ENCODE measurements at places on chromosomes 3 and 15. TPM values are rescaled to one million over a fixed set of nuclear protein-coding genes. Genes with fewer than 3 reads are reported as not detected.

- H3K27me3 ChIP-seq = no peaks in the 10 kb centered on the region
- H3K4me1 ChIP-seq = no peaks in the 10 kb centered on the region
- H3K36me3 ChIP-seq = no peaks in the 10 kb centered on the region
- no peak overlapping the region for H3K27ac ChIP-seq
- DNase-seq = no peak
Observed at GRCh38 chr3:62587169-62587568, 213.8 kb upstream of the FEZF2 start.

Gene HYAL2
- 51.1 TPM for total RNA-seq

DNA sequence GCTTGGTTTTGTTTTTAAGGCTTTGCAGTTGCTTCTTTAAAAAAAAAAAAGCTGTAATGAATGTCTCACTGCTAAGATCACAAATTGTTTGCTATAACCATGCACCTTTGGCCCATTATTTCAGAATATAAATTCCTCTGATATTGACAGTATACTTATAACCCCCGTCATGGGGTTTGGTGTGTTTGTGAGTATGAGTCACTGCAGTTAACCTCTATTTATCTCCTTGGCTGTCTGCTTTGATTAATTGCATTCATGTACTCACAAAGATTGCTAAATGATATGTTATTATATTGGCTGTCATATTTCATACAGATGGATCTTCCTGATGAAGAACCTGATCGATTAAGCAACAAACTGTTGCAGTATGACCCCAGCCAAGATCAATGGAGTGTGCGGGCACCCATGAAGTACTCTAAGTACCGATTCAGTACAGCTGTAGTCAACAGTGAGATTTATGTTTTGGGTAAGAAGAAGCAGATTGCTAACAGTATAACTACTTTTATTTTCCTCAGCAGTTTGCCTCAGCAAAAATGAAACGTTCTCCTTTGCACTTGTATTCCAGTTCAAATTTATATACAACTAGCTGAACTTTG is 14.9 kb downstream of the KBTBD12 start:
- no peaks in the 10 kb centered on the region for H3K27me3 ChIP-seq
- no peaks in the 10 kb centered on the region for H3K36me3 ChIP-seq
- DNase-seq = no peak
- no peaks in the 10 kb centered on the region for H3K4me1 ChIP-seq
- no peak overlapping the region for H3K27ac ChIP-seq

DNA sequence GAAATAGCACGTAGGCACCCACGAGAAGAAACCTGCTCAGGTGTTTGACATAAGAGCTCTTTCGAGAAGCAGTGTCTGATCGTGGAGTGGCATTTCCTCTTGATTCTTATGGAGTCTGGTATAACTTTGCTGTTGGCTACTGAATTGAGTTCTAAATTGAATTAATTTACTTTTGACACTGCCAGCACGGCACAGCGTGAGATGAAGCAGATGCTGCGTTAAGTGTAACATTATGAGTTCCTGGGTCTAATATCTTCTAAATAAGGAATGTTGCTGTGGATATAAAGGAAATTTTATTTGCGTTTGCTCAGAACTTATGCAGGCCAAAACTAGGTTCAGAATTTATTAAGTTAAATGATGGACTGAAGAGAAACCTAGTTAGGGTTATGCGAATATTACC is 919.9 kb downstream of the TUSC7 start:
- H3K4me3 ChIP-seq = no peak overlapping the region
- H3K36me3 ChIP-seq = no peaks in the 10 kb centered on the region
- H3K4me1 ChIP-seq = no peaks in the 10 kb centered on the region
- H3K27ac ChIP-seq = no peak overlapping the region
- no peak for DNase-seq

GRCh38 chr3:88434001-88434400 is 284.2 kb downstream of the C3orf38 start:
- no peak overlapping the region for H3K4me3 ChIP-seq
- H3K4me1 ChIP-seq = no peaks in the 10 kb centered on the region
- H3K27ac ChIP-seq = no peak overlapping the region
- H3K36me3 ChIP-seq = no peaks in the 10 kb centered on the region
- H3K27me3 ChIP-seq = no peaks in the 10 kb centered on the region

DNA sequence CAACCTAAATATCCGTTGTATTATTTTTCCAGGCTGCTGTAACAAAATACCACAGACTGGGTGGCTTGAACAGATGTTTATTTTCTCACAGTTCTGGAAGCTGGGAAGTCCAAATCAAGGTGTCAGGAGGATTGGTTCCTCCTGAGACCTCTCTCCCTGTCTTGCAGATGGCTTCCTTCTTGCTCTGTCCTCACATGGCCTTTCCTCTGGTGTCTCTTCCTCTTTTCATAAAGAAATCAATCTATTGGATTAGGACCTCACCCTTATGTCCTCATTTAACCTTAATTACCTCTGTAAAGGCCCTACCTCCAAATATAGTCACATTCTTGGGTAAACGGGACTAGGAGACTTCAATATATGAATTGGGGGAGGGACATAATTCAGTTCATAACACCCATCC is 89.2 kb upstream of the PLCL2 start:
- no peak overlapping the region for H3K27ac ChIP-seq
- no peaks in the 10 kb centered on the region for H3K4me1 ChIP-seq
- H3K4me3 ChIP-seq = no peak overlapping the region
- no peak for DNase-seq

- no peak overlapping the region for H3K4me3 ChIP-seq
- H3K27me3 ChIP-seq = no peaks in the 10 kb centered on the region
- H3K27ac ChIP-seq = no peak overlapping the region
- no peak for DNase-seq
- H3K4me1 ChIP-seq = no peaks in the 10 kb centered on the region
Observed at GRCh38 chr3:135970506-135971116, 5.1 kb downstream of the PPP2R3A start.

- H3K4me3 ChIP-seq = no peak overlapping the region
- H3K27ac ChIP-seq = no peak overlapping the region
- peak; percentile 47 for DNase-seq
- H3K4me1 ChIP-seq = no peaks in the 10 kb centered on the region
- no peaks in the 10 kb centered on the region for H3K27me3 ChIP-seq
Observed at GRCh38 chr15:59609730-59610712, 1.6 kb upstream of the GCNT3 start.

Gene ZNF710
- 36.0 TPM for total RNA-seq

GRCh38 chr3:37941608-37942508 is 48.7 kb upstream of the VILL start:
- peaks cover 39% of the 10 kb centered on the region for H3K4me1 ChIP-seq
- H3K4me3 ChIP-seq = no peak overlapping the region
- no peaks in the 10 kb centered on the region for H3K27me3 ChIP-seq
- peak overlapping the region; percentile 60 for H3K27ac ChIP-seq

GRCh38 chr15:61655881-61656280 is 404.4 kb downstream of the VPS13C start:
- DNase-seq = no peak
- no peaks in the 10 kb centered on the region for H3K36me3 ChIP-seq
- H3K27me3 ChIP-seq = no peaks in the 10 kb centered on the region
- no peak overlapping the region for H3K27ac ChIP-seq
- H3K4me3 ChIP-seq = no peak overlapping the region
- no peaks in the 10 kb centered on the region for H3K4me1 ChIP-seq

DNA sequence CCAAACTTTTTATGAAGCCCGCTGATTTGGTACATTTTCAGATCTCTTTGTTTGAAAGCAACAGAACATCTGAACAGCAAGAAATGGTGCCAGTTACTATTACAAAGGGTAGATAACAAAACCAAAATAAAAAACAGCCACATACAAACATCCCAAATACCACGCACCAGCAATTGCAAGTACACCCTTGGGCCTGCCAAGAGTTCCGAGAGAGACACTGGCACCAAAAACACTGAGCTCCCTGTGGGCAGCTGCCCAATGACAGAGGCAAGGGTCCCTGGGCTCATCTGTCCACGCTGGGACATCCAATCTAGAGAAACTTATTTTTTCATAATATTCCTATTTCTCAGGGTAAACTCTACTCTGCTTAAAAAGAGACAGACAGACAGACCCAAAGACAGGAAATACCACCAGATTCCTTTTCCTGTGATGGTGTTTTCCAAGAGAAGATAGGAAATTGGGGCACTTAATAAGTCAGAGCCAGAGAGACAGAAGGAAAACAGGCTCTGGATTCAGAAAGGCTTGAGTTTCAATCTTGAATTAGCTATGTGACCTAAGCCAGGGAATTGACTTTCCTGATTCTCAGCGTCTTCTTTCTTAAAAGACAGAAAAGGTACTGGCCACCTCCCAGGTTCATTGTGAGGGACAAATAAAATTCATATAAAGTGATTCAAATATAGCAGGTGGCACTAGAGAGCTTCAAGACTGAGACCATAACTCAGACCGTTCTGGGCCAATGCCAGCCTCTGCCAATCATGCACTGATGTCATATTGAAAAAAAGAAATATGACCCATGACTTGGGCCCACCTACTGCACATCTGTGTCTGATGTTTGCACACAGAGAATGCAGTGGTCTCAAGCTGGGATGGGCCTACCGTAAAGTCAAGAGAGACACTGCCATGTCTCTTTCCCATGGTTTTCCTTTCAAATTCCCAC is 61.3 kb downstream of the FOXP1 start:
- H3K27ac ChIP-seq = no peak overlapping the region
- H3K4me1 ChIP-seq = no peaks in the 10 kb centered on the region
- H3K4me3 ChIP-seq = no peak overlapping the region
- no peak for DNase-seq
- H3K27me3 ChIP-seq = no peaks in the 10 kb centered on the region
- no peaks in the 10 kb centered on the region for H3K36me3 ChIP-seq

DNA sequence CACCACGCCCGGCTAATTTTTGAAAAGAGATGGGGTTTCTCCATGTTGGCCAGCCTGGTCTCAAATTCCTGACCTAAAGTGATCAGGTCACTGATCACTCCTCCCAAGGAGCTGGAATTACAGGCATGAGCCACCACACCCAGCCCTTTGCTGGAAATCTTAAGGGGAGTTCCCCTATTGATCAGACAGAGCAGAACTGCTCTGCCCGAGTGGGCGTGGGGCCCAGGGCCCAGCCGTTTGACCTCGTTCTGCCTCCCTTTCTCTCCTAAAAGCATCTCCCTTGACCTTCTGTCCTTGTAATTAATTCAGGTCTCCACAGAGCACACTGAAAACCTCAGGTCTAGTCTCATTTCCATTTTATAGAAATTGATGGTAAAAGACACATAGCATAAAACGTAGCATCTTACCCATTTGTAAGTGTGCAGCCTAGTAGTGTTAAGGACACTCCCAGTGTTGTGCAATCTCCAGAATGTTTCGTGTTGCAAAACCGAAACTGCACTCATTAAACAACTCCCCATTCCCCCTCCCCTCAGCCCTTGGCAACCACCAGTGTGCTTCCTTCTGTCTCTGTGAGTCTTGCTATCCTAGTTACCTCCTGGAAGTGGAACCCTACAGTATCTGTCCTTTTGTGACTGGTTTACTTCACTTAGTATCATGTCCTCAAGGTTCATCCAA is 89.3 kb downstream of the SLCO3A1 start:
- no peak overlapping the region for H3K4me3 ChIP-seq
- H3K36me3 ChIP-seq = no peaks in the 10 kb centered on the region
- H3K4me1 ChIP-seq = peaks cover 9% of the 10 kb centered on the region
- H3K27me3 ChIP-seq = no peaks in the 10 kb centered on the region

Gene FGF7
- total RNA-seq = 11.2 TPM

Gene MITF
- 20.1 TPM for total RNA-seq

DNA sequence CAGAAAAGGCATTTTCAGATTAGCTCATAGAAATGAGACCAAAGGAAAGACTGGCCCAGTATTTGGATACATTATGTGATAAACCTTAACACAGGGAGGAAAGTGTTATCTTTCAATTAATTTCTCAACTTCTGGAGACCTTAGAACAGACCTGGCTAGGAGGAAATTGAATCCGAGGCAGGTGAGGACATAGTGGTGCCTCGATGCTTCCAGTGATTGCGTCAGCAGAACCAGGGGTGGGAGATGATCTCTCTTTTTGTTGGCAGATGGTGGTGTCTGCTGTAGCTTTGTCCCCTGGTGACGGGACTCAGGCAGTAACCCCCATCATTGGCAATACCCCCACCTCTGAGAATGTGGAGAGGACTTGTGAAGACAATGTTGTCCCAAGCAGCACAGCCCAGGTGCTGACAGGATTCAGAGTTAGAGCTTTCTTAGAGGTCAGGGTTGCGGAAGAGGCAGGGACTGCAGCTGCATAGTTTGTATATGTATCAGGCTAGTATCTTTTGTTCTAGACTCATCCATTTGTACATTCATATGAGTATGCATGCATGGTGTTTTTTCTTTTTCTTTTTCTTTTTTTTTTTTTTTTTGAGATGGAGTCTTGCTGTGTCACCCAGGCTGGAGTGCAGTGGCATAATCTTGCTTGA is 27.9 kb upstream of the MUC20 start:
- no peaks in the 10 kb centered on the region for H3K27me3 ChIP-seq
- no peaks in the 10 kb centered on the region for H3K36me3 ChIP-seq
- no peak for DNase-seq
- H3K4me1 ChIP-seq = peaks cover 9% of the 10 kb centered on the region

Gene C3orf85
- total RNA-seq = 29.5 TPM

GRCh38 chr15:32718821-32719716 is 1.3 kb downstream of the GREM1 start:
- no peaks in the 10 kb centered on the region for H3K36me3 ChIP-seq
- H3K27me3 ChIP-seq = peaks cover 70% of the 10 kb centered on the region
- H3K27ac ChIP-seq = peak overlapping the region; percentile 57
- H3K4me3 ChIP-seq = peak overlapping the region; percentile 39
- H3K4me1 ChIP-seq = no peaks in the 10 kb centered on the region

DNA sequence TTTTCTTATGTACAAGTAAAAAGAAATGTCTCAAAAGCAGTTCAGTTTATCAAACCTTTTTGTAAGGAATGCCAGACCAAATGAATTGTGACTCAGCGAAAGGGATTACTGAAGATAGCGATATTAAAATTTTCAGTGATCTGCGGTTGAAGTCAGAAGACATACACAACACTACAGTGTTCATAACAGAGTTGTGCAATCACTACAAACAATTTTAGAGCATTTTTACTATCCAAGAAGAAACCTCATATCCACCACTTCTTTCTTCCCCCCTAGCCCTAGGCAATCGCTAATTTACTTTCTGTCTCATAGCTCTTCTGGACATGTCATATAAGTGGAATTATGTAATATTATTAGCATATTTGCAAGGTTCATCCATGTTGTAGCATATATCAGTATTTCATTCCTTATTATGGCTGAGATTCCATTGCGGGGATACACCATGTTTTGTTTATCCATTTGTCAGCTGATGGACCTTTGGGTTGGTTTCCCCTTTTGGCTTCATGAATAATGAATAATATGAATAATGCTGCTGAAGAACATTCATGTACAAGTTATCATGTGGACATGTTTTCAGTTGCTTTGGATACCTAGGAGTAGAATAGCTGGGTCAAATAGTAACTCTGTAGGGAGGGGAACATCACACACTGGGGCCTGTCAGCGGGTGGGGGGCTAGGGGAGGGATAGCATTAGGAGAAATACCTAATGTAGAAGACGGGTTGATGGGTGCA is 23.6 kb upstream of the ALPK3 start:
- no peaks in the 10 kb centered on the region for H3K4me1 ChIP-seq
- no peaks in the 10 kb centered on the region for H3K27me3 ChIP-seq
- no peak overlapping the region for H3K4me3 ChIP-seq
- H3K27ac ChIP-seq = no peak overlapping the region

DNA sequence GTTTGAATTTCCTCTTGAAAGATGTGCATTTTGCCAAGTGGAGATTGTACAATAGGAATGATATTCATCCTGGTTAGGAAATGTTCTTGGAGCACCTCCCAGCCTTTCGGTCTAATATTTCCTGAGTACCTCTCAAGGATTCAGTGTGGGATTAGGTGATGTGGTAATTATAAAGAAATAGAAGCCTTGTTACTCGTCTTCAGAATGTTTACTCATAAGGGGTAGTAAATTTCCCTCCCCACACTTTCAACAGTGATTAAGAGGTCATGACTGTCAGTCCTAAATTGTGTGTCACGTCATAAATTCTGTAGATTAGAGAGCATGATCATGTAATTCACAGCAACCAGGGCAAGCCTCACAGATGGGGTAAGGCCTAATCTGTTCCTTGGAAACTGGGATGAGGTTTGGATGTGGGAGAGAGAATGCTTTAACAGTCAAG is 633.1 kb upstream of the TBL1XR1 start:
- peak overlapping the region; percentile 52 for H3K27ac ChIP-seq
- H3K36me3 ChIP-seq = no peaks in the 10 kb centered on the region
- H3K4me3 ChIP-seq = no peak overlapping the region
